Stimulated activated CD8-positive, alpha-beta memory T cell treated with anti-CD3 and anti-CD28 coated beads, Interleukin-2, amount 100 ng/mL, for 1 hour (primary cell): ENCODE measurements at places on chromosomes 5 and 9.

DNA sequence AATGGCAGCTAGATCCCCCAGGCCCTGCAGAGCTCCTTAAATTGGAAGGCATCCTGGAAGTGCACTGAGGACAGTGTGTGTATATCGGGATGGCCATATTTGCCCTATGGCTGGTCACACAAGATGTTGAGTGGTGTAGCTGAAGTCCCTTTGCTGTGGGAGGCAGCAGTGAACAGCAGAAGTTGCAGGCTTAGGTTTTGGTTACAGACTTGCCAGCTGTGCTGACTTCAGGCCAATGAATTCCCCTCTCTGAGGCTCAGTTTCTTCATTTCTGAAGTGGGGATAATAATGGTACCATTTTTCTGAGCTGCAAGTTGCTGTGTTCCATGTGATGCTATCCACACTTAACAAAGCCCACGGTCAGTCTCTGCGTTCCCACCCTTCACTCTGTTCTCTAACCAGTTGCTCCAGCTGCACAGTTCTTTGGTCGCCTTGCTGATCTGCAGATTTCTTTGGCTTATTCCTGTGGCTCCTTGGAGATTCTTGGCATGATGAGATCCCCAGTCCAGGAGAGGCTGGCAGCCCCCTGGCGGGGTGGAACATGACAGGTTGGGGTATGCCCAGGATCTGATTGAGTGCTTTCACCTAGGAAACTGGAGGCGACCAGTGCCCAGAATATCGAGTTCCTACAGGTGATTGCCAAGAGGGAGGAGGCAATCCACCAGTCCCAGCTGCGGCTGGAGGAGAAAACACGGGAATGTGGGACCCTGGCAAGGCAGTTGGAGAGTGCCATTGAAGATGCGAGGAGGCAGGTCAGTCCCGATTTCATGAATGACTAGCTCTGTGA is 6.5 kb upstream of the GLE1 start:
- no peak for DNase-seq

- DNase-seq, result no peak
Observed at GRCh38 chr9:106019702-106020101, 325.4 kb downstream of the TMEM38B start.

DNA sequence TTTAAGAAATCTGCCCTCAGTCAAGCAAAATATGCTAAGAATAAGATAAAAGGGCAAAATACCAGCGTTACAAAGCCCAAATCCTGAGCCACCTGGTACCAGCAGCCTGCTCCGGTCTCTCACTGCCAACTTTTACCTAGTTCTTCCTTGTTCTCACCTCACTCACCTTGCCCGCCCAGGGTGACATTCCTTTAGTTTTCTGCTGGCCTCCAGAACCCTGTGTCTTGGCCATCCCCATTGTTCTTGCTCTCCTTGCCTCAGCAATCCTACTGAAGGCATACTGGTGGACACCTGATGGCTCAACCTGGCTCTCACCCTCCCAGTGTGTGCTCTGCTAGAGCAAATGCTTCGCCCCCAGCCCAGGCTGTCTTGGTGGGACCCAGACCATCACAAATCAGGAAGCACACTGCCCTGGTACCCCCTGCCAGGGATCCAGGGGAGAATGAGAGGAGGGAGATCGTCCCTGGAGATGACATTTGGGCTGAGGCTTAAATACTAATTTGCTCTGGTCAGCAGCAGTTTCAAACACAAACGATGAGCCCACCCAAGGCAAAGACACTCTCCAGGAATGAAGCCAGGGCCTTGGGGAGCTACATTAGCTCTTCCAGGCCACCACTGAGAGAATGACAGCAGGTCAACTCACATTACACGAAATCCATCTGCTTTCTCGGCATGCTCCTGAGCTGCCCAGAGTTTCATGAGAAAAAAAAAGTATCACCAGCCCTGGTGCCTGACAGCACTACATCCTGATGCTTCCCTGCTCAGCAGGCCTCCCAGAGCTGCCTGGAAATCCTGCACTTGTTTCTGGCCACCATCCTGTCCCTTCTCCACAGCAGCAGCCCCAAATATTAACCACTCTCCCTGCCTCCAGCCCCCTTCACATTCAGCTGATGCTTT is 12.2 kb upstream of the SEPTIN8 start:
- DNase-seq, result no peak

GRCh38 chr5:27516437-27516836 is 478.1 kb upstream of the CDH9 start:
- DNase-seq, result no peak

DNA sequence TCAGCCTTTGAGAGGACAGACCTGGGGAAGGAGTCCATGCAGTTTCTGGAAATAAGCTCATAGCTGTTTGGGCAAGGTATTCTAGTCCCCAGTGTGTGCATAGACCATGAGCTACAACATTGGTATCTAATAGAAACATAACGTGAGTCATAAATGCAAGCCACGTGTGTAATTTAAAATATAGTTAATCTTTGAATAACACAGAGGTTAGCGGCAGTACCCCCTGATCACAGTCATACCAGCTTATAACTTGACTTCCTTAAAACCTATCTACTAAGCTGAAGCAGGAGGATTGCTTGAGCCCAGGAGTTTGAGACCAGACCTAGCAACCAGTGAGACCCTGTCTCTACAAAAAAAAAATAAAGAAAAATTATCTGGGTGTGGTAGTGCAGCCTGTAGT is 46.4 kb upstream of the CPEB4 start:
- DNase-seq, result no peak

DNA sequence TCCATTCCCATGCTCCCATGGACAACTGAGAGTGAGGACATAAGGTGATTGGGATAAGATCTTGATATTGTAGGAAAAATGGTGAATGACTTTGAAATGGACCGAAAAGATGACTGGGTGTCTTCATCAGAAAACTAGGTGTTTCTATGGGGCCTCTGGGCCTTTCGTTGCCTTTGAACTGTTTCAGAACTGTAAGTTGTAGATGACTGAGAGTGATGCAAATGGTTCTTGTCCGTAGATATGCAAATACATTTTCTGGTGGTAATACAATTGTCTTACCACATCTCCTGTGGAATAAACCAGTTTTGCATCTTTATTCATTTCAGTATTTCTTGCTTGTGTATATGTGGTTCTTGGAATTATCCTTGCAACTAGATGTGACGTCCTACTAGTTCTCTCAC is 16.0 kb upstream of the TEX48 start:
- DNase-seq, result no peak

GRCh38 chr9:116274293-116274692 is 120.7 kb downstream of the PAPPA start:
- DNase-seq, result no peak
